Mesenteric fat pad (tissue), 1 donor: ENCODE measurements at places on chromosomes 12 and 14. TPM values are rescaled to one million over a fixed set of nuclear protein-coding genes. Genes with fewer than 3 reads are reported as not detected.

DNA sequence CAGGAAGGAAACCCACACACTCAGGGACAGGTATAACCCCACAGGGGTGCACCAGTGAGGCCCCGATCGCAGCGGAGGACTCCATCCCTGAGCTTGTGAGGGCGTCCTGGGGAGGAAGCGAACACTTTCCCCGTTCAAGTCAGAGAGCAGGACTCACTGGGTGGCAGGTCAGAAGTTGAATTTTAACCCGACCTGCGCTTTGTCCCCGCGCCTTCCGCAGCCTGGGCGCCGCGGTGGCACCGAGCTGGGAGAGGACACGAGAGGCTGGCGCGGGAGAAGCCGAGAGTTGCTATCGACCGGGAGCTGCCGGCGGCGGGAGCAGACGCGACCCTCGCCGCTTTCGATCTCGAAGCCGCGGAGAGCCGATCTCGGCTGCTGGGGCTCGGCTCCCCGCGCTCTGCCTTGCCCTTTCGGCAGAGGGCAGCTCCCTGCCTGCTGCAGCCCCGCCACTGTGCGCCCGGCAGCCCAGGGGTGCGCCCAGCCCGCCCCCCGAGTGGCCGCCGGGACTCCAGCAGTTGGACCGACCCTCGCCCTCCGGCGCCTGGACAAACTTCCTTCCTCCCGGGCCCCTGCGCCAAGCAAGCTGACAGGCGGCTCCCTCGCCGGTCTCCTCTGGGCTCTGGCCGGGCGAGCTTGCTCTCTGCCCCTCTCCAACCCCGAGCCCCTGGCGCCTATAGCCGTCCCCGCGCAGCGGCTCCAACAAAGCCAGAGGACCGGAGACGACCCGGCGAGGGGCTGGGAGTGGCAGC lies 918 bp downstream of the LIN7A start:
- no peak for DNase-seq

DNA sequence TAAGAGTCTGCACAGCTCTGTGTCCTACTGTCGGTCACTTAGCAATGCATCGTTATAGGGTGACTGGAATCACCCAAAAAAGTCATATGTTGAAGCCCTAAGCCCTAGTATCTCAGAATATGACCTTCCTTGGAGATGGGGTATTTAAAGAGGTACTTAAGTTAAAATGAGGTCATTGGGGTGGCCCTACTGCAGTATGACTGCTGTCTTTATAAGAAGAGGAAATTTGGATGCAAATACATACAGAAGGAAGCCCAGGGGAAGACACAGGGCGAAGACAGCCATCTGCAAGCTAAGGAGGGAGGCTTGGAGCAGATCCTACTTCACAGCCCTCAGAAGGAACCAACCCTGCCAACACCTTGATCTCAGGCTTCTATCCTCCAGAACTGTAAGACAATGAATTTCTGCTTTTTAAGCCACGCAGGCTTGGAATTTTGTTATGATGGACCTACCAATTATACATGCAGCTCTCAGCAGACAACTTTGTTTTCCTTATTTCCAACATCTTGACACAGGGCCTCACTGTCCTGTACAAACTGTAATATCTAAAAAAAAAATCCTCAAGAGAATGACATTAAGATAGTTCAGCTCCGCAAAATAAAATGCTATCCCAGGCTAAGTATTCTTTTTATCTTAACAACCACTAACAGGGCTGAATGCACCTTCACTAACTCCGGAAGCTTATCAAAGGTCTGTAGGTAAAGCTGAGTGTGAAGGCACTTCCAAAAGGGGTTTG lies 40.4 kb downstream of the ZFP36L1 start:
- DNase-seq = no peak

GRCh38 chr12:40819436-40820108 lies 127.3 kb downstream of the CNTN1 start:
- DNase-seq = no peak

GRCh38 chr12:64237382-64237781 lies 15.3 kb upstream of the KICS2 start:
- no peak for DNase-seq

DNA sequence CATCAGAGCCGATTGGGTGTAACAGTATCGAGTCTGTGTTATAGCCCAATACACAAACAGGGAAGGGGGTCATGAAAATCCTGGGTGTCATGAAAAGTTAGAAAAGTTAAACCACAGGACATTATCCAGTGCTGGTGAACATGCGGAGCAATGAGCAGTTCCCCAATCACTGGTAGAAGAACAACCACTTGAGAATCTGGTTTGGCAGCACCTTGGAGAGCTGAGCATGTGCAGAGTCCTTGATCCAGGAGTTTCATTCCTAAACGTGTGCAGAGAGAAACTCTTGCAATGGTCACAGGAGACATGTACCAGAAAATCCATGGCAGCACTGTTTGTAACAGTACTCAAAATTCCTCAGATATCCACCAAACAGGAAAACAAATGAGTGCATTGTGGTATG lies 23.0 kb upstream of the JDP2 start:
- no peak for DNase-seq

DNA sequence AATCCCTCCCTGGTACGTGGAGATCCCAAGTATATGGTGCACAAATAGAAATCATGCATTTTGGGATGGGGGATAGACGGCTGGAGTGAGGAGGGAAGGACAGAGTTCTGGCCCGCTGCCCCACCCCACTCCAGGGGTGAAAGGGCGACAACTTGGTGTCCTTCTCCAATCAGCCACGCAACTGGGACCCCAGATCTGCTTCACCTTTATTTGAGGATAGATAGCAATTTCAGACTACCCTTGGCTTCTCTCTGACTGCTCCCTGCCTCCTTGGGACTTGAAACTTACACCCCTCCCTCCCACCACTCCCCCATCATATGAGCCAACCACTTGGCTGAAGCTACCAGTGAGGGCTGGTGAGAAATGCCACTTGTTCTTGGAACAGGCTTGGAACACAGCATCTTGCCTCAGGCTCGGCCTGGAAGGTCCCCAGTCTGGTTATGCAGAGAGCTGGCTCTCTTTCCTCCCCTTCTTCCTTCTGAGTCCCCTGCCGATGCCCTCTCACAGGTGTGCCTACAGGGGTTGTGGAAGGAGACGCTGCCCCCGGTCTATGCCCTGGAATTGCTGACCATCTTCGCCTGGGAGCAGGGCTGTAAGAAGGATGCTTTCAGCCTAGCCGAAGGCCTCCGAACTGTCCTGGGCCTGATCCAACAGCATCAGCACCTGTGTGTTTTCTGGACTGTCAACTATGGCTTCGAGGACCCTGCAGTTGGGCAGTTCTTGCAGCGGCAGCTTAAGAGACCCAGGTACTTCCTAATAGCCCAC lies 8.1 kb downstream of the OAS3 start:
- DNase-seq = no peak

- peak; percentile 78 for DNase-seq
These were observed 8.5 kb downstream of the NFE2 start for GRCh38 chr12:54292083-54292930.

DNA sequence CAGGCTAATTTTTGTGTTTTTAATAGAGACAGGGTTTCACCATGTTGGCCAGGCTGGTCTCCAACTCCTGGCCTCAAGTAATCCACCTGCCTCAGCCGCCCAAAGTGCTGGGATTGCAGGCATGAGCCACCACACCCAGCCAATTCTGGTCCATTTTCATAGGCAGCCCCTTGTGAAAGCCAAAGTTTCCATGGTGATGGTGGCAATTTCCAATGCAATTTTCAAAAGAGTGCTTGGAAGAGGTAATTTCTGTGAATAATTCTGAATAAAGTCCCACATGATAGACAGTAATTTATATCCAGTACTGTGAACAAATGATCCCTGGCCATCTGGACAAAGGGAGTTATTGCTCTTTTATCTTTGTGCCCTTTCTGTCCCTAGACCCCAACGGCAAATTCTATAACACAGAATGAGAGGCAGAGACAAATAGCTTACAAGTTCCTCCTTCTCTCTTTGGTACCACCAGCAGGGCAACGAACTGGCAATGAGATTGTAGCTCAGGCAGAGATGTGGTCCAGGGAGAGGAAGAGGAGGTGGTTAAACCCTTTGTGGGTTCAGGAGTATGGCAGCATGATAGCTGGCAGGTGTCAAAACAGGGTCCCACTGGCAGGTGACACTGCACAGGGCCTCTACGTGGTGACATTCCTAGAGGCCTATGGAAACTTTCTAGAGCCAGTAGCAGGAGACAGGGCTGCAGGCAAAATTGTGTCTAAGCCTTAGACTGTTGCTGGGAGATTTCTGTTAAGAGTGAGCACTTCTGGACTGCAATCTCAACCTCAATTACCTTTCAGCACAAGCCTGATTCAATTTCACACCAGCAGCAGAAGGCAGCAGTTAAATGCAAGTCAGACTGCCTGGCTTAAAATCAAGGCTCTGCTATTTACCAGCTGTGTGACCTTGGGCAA lies 46.5 kb downstream of the NT5DC3 start:
- no peak for DNase-seq

- peak; percentile 85 for DNase-seq
These were observed 5.5 kb upstream of the KCNH3 start for GRCh38 chr12:49533331-49533730.

DNA sequence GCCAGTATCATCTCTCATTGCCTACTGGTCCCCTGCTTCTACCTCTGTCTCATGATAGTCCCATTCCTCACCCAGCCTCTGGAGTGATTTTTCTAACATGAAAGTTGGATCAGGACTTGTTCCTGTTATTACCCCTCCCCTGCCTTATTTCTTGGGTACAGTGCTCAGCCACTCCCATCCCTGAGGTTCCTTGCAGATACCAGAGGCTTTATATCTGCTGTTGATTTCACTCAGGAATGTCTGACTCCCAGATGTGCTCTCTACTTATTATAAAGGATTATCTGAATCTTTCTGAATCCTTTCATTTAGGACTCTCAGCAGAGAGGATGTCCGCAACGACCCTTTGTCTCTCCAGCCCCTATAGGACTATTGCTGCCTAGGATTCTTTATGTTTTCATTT lies 111.2 kb downstream of the LRRK2 start:
- DNase-seq = no peak

- no peak for DNase-seq
These were observed 20.0 kb downstream of the PTHLH start for GRCh38 chr12:27952510-27952909.

DNA sequence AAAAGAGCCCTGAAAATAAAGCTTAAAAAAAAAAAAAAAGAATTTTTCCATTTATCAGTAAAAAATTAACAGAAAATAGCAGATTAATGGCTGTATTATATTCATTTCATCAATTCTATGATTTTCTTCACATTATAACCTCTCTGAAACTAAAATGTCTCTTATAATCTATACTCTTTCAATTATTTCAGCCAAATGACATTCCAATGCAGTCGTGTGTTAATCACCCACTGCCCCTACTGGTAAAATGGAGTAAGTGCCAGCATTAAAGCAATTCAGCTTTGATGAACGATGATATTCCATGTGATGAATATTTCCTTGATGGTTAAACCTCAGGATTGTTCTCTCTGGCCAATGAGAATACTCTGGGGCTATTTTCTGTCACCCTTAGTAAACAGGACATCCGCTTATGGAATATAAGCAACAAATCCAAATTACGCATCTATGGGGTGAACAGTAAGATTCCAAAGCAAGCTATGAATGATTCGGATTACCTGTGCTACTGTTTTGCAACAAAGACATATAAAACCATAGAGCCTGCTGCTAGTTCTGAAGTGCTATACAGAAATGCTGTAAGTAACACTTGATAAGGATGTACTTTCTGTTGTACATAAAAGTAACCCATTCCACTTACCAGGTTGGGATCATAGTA lies 20.3 kb upstream of the SYCP3 start:
- DNase-seq = no peak

The EIF2S3B gene
- total RNA-seq = 0.45 TPM

The RNASE2 gene
- total RNA-seq = 8.7 TPM

The IL22 gene
- not detected for total RNA-seq

The CMKLR1 gene
- 26.0 TPM for total RNA-seq
